ENCODE measurements at places on chromosomes 7 and 10. TPM values are rescaled to one million over a fixed set of nuclear protein-coding genes. Genes with fewer than 3 reads are reported as not detected.

The CPVL gene
- total RNA-seq = 24.2 TPM

The NDUFB8 gene
- total RNA-seq = 208 TPM

The MYO1G gene
- 0.79 TPM for total RNA-seq

The ITGB8 gene
- 0.60 TPM for total RNA-seq

The KCNMA1 gene
- 22.2 TPM for total RNA-seq

The FKBP9 gene
- 23.2 TPM for total RNA-seq

The IRF5 gene
- total RNA-seq = 1.3 TPM

GRCh38 chr10:106980495-106981451, 183.7 kb downstream of the SORCS1 start:
- DNase-seq = no peak

DNA sequence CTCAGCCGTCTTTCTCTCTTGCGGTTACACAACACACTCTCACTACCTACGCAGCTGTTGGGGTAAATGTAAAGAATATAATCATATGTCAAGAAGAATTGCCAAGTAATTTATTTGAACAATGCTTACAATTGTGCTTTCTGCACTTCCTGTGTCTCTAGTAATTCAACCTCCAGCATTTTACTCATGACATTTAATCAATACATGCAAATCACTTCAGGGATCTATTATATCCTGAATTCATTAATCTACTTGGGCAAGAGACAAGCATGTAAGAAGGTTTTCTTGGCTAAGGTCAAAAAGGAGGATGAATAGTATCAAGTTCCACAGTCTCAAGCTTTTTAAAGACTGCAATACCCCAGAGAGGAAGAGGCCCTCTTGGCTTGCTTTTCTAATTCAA, 562.9 kb upstream of the ADARB2 start:
- DNase-seq = no peak

GRCh38 chr7:139855498-139856270, 26.6 kb downstream of the TBXAS1 start:
- no peak for DNase-seq

DNA sequence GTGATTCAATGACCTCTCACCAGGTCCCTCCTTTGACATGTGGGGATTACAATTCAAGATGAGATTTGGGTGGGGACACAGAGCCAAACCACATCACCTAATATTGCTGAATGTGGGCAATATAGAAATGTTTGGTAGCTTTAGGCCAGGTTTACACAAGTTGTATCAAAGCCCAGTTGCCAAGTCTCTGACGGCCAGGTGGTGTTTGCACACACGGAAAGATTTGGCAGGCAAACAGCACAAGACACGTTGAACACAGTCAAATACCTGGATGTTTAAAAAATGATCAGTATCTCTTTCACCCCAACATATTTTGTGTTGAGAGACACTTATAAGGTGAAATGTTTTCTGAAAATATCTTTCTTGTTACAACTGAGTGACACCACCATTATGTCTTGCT, 294.4 kb upstream of the MKI67 start:
- no peak for DNase-seq

DNA sequence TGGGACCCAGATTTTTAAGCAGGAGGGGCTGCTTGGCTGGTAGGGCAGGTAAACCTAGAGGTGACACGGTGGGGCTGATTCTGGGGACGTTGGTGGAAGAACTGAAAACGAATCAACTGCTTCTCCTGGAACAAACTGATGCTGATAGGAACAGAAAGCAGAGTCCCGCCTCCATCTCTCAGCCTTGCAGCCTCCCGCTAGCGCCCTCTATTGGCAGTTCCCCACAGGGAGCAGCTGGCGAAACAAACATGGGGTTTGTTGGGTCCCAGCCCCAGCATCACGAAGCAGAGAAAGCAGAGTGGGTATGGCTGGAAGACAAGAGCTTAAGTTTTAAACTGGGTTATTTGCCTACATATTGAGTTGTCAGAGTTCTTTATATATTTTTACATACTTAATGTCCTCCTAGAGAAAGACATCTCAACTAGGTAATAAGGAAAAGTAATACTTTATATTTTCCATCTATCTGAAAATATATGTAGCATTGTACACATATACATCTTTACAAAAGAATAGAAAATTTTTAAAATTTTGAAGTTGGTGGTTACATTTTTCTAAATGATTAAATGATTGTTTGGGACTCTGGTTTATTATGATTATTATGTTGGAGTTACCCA, 42.3 kb upstream of the FOXI2 start:
- DNase-seq = no peak

- no peak for DNase-seq
Measured at GRCh38 chr7:134449680-134450079, 9.2 kb downstream of the AKR1B1 start.

- no peak for DNase-seq
Measured at GRCh38 chr7:17939211-17939605, 1.1 kb downstream of the SNX13 start.

DNA sequence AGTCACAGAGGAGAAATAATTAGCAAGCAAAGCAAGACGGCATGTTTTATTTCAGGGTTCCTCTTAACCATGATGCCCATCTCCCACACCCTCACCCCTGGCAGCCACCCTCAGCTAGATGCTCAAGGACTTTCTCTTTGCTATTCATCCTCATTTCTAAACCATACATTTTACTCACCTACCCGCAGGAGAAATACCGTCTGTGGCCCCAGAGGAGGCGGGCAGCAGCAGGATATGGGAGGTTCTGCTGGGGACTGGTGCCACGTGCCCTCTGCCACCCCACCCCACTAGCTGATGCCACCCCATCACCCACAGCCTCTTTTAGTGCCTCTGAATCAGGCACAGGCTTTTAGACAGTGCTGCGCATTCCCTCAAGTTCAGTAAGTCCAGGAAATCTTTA, 168.7 kb upstream of the ITGB1 start:
- DNase-seq = no peak

DNA sequence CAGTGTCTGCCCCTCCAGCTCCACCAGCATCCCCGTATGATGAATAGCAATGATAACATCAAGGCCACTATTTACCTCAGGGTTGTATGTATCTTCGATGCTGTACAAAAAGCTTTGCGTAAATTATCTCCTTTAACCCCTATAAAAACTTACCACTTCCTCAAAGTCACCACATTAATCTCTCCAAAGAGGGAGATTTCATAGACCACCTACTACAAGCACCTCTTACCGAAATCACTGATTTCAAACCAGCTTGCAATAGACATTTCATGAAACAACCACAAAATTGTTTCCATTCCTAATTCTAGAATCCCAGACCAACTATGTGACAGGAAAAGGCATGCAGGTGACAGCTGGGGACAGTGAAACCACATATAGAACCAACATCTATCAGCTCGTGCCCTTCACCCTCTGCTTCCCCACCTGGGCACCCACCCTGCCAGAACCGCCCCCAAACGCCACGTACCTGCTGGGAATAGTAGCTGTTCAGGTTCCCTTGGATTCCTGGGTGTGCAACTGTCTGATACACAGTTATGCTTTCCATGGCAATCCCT, 20.1 kb upstream of the MMP21 start:
- no peak for DNase-seq

DNA sequence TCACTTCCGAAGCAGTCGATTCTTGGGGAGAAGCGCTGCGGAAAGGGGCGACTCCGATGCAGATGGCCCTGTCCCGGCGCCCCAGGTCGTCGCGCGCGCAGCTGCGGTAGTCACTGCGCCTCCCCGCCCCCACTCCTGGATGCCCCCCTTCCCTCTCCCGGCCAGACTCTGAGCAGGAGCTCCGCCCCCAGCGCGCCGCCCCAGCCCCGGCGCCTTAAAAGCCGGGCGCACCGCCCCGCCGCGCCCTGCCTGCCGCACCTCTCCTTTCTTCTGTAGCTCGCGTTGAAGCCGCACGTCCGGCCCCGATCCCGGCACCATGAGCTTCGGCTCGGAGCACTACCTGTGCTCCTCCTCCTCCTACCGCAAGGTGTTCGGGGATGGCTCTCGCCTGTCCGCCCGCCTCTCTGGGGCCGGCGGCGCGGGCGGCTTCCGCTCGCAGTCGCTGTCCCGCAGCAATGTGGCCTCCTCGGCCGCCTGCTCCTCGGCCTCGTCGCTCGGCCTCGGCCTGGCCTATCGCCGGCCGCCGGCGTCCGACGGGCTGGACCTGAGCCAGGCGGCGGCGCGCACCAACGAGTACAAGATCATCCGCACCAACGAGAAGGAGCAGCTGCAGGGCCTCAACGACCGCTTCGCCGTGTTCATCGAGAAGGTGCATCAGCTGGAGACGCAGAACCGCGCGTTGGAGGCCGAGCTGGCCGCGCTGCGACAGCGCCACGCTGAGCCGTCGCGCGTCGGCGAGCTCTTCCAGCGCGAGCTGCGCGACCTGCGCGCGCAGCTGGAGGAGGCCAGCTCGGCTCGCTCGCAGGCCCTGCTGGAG, at the start of gene INA:
TSS of gene INA (plus strand) at position 243 of the 817 bp plus-strand sequence. CDS start at position 317, 74 bp downstream.
- no peak for DNase-seq

DNA sequence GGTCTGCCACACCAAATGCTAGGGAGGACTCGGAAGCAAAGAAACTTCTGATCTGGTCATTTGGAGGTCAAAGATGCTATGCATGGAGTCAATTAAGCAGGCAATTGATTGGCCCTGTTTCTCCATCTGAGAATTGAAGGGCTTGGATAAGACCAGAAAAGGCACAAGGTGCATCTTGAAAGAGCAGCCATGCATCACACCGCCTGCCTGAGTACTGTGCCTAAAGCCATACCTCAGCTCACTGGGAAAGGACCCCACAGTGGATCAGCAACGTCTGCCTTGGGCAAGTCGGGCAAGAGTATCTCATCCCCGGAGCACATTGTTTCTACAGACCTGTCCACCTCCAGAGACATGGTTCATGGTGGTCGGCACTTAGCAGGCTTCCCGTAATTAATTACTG, 42.4 kb downstream of the DLG5 start:
- DNase-seq = no peak

DNA sequence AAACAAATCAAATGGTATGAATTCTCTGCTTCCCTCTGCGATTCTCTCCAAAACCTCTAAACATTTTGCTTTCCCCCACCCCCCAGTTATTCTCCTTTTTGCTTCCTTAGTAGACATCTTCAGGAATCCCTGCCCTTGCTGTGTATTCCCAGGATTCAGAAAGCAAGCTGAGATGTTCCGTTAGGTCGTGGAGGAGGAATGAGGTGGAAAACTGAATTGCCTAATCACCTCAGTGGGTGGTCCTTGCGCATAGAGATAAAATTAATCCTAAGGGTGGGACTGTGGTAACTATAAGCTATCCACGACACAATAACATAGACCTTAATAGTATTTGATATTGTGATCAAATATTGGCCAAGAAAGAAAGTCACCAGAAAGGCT, 49.1 kb upstream of the SEMA3C start:
- DNase-seq = no peak

Measured in psoas muscle (tissue), 8 donors.